ENCODE measurements at places on chromosomes 3 and 15.

- no peak for ATAC-seq
These were observed 54.4 kb downstream of the NUP210 start for GRCh38 chr3:13365390-13366379.

GRCh38 chr3:153768561-153769469, 352.4 kb upstream of the ARHGEF26 start:
- peak; percentile 78 for ATAC-seq

DNA sequence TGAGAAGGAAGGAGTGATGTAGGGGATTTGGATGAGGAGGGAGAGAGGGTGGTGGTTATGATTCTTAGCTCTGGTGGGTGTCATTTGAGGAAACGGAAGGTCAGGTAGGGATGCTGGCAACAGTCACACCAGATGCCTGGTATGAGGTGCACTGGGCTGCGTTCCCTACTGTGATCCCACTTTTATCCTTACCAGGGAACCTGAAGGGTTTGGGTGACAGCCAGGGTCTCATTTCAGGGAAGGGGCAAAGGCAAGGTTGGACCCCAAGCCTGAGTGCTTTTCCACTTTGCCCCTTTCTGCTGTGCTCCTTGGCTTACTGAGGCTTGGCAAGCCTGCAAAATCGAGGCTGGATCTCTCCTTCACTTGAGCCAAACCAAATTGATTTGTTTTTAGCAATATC, 36.0 kb upstream of the SACM1L start:
- ATAC-seq: no peak

DNA sequence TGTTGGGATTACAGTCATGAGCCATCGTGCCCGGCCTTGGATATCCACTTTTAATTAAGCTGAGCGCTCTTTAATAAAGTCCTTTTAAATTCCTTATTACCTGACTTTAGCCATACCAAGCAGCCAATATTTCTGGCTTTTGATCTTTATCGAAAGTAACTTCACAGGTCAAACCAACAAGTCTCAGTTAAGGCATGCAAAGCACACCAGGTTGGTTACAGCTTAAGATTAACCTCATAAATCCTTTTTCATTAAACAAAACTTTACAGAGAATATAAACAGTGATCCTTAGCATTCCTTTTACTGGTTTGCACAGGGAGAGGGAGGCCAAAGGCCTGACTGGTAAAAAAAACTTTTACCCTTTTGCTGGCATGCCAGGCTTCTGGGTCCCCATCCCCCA, 17.7 kb downstream of the ZNF662 start:
- no peak for ATAC-seq

DNA sequence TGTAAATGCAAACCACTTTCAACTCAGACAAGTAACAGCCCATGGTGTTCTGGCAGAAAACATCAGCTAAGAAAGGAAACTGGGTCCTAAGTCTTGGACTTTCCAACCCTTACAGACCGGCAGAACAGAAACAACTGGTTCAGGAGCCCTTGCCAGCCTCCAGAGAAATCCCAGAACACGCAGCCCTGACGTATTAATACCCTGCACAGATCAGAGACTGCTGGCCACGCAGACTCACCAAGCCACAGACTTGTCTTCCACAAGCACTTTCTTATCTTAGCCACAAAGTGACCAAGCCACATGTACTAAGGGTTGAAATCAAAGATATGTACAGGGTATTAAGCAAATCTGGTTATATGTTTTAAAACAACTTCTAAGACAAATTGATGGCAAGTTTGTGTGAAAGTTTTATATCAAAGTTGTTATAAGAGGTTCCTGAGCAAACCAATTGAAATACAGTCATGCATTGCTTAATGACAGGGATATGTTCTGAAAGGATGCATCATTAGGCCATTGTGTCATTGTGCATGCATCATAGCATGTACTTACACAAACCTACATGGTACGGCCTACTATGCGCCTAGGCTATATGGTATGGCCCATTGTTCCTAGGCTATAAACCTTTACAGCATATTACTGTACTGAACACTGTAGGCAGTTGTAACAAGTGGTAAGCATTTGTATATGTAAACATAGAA, 36.8 kb downstream of the BTD start:
- no peak for ATAC-seq

DNA sequence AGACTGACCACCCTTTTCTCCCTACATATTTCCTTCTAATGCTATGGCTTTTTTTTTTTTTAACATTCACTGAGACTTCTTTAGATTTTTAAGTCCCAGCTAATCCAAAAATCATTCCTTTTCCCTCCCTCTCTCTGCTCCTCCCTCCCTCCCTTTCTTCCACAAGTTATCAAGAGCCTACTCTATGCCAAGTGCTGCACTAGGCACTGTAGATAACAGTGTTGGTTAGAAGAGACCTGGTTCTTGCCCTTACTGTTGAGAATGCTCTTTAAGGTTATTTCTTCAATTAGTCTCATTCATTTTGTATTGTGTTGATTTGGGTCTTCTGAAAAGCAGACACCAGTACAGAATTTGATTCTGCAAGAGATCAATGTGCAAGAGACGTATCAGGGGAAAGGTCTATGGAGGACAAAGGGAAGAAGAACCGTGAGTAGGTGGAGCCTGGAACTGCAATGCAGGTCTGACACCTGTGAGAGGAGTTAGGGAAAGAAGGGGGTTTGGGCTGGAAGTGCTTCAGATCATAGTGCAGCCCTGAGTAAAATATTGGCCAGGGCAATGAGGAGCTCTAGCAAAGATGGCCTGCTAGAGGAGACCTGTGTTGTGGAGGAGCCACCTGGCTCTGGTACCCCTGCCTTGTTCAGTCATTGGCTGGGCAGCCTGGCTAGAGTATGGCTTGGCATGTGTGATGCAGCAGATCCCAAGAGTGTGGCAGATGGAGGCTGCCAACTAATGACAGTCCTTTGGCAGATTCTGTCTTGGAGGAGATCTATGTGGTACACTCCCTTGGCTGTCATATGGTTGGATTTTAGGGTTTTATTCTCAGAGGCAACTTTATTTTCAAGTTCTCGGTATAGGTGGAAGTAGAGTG, 9.7 kb upstream of the PCOLCE2 start:
- ATAC-seq: no peak

DNA sequence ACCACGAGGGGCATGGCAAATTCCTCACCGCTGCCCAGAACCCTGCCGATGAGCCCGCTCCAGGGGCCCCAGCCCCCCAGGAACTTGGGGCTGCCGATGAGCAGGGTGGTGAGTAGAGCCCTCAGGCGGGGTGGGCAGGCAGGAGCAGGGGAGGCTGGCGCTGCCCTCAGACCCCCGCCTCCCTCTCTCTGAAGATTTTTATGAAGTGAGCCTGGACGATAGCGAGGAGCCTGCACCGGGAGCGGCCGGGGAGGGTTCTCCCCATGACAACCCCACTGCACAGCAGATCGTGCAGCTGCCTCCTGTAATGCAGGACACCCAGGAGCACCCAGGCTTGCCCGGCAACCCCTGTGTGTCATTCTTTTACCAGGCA, 56.7 kb upstream of the UBE2Q2 start:
- ATAC-seq: no peak

- no peak for ATAC-seq
These were observed 99.8 kb upstream of the CHMP2B start for GRCh38 chr3:87127281-87127680.

GRCh38 chr3:192275741-192276355, 451.5 kb downstream of the FGF12 start:
- ATAC-seq: no peak

Data from stimulated activated memory B cell treated with anti-CD40 and anti-IgM and Interleukin-4, amounts not matched to agents 10 μg/mL and 1 μg/mL and 100 μg/mL, for 72 hours (primary cell).